Adrenal gland (tissue), 19 donors: ENCODE measurements at places on chromosomes 1 and 21.

- peak overlapping the region; percentile 84 for H3K4me3 ChIP-seq
- no peaks in the 10 kb centered on the region for H3K36me3 ChIP-seq
- H3K4me1 ChIP-seq, result peaks cover 31% of the 10 kb centered on the region
- H3K27ac ChIP-seq, result peak overlapping the region; percentile 89
- no peaks in the 10 kb centered on the region for H3K27me3 ChIP-seq
These were observed 595 bp downstream of the RNF2 start for GRCh38 chr1:185045814-185046492.

GRCh38 chr1:14524826-14525636 is 73.5 kb upstream of the KAZN start:
- no peak for DNase-seq
- H3K27ac ChIP-seq, result no peak overlapping the region
- no peaks in the 10 kb centered on the region for H3K27me3 ChIP-seq
- no peak overlapping the region for H3K4me3 ChIP-seq

- H3K4me1 ChIP-seq, result no peaks in the 10 kb centered on the region
- no peaks in the 10 kb centered on the region for H3K27me3 ChIP-seq
- H3K36me3 ChIP-seq, result no peaks in the 10 kb centered on the region
- H3K4me3 ChIP-seq, result no peak overlapping the region
- no peak for DNase-seq
These were observed 45.9 kb downstream of the TUT4 start for GRCh38 chr1:52506920-52507546.

DNA sequence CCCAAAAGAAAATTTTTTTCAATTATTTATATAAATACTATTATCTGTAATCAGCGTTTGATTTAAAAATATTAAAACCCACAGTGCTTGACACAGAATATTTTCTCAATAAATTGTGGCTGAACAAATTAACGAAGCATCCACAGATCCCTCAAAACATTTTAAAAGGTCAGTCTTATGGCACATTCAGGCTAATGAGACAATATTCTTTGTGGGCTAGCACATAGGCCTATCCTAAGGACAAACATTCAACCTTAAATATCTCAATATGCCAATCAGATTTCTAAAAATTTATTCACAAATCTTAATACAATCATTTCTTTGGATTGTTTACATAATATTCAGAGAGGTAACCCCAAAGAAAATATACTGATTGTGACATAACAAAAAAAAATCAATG is 8.1 kb downstream of the PTGS2 start:
- DNase-seq, result no peak
- H3K36me3 ChIP-seq, result peaks cover 4% of the 10 kb centered on the region
- H3K27ac ChIP-seq, result no peak overlapping the region

DNA sequence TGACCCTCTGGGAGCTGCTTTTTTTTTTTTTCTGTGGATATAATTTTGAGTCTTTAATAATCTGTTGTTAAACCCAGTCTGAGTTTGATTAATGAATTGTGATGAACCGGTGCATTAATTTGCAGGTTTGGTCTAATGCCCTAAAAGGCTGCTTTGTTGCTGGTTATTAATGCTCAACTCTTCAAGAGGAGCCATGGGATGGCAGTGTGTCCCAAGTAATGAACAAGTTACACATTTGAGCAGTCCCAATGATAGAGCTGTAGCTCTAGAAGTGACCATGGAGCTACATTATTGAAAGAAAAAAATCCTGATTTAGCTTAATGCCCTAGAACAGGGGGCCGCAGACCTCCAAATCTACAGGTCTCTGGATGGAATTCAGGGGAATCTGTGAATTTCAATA is 53.1 kb downstream of the RWDD3 start:
- H3K4me3 ChIP-seq, result no peak overlapping the region
- no peak overlapping the region for H3K27ac ChIP-seq
- no peaks in the 10 kb centered on the region for H3K4me1 ChIP-seq
- H3K27me3 ChIP-seq, result no peaks in the 10 kb centered on the region
